ENCODE measurements at places on chromosomes 11 and 22.

DNA sequence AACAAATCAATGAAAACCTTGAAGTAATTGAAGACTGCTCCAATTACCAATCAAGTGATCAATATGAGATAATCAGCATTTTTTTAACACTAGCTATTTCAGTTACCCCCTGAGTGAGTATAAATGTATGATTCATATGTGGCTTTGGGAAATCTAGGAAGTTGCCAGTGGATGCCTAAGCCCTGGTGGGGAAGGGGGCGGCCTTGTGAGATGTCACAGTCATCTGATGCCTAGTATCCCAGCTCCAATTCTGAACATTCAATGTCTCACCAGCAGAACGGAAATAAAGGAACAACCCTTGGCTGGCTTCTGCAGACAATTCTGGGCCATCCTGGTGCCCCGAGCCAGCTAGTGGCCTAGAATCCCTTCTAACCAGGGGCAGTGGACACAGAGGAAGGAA lies 58.5 kb upstream of the TIMP3 start:
- no peak for DNase-seq

DNA sequence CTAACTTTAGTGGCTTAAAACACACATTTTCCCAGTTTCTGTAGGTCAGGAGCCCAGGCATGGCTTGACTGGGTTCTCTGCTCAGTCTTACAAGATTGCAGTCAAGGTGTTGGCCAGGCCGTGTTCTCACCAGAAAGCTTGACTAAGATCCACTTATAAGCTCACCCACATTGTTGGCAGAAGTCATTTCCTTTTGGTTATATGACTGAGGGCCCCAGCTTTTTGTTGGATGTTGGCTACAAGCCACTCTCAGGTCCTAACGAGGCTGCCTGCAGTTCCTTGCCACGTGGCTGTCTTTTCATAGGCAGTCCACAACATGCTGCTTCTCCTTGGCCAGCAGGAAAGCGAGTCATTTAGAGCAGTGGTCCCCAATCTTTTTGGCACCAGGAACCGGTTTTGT lies 79.3 kb upstream of the CRTAM start:
- no peak for DNase-seq

GRCh38 chr11:128157423-128158298 lies 429.7 kb downstream of the ETS1 start:
- DNase-seq, result peak; percentile 59

- DNase-seq, result no peak
Observed at GRCh38 chr11:11171285-11171684, 181.8 kb downstream of the CSNK2A3 start.

DNA sequence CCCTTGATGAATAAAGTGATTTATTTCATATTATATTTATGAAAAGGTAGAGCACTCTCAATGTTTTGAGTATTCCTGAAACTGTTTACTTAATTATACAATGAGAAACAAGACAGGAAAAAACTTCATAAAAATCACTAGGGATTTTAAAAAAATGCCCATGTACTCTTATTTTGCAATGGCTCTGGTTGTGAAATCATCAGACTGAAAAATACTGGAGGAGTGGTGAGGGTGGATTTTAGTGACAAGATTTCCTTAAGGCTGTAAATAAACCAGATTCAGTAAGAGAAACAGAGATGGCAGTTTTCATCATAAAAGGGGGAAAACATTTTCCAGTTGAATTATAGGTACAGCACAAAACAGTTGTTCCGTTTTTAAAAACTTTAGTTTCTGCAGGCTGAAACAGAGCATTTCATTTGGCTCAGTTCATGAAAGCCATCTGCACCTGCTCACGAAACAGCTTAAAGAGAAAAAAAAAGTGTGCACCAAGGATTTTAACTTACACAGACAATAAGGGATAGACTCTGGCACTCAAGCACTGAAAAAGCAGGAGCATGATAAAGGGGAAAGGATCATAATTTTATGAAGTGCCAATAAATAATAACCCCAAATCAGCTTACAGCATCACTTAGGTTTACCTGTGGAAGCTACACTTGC lies 100.7 kb downstream of the MAML2 start:
- no peak for DNase-seq
